ENCODE measurements at places on chromosomes 2 and 18.

DNA sequence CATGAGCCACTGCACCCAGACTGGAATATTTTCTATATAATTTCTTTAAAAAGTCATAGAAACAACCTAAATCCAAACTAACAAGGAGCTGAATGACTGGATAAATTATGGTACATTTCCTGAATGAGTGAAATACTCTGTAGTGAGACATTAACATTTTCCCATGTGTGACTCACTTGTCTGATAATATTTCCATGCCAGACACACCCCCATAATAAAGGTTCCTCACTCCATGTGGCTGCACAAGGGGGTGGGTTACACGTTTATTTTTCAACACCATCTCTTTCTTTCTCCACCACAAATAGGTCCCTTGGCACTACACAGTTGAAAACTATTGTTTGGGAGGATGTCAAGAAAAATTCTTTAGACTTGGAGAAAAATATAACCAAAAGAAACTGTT is 266.3 kb upstream of the LYPD1 start:
- DNase-seq: no peak

GRCh38 chr2:160538559-160539355 is 45.1 kb upstream of the RBMS1 start:
- DNase-seq: no peak

- no peak for DNase-seq
Observed at GRCh38 chr2:235390816-235391194, 103.0 kb upstream of the AGAP1 start.

DNA sequence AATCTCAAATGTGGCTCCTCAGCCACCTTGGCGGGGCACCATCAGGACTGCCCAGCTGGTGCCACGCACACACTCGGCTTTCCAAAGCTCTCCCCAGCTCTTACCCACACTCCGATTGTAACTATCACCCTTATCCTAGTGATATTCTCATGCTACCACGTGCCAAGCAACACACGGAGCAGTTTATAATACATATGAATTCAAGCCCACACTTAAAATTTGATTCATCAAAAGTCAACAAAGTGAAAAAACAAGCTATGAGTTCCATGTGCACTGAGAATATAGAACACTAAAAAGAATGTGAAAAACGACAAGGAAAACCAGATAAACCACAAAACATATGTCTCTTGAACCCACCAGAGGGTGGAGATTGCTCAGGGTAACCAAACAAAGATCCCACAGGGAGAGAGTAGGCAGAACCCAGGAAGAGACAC is 31.6 kb downstream of the LONRF2 start:
- no peak for DNase-seq

GRCh38 chr2:241302759-241303651 is 12.5 kb downstream of the HDLBP start:
- DNase-seq: no peak

DNA sequence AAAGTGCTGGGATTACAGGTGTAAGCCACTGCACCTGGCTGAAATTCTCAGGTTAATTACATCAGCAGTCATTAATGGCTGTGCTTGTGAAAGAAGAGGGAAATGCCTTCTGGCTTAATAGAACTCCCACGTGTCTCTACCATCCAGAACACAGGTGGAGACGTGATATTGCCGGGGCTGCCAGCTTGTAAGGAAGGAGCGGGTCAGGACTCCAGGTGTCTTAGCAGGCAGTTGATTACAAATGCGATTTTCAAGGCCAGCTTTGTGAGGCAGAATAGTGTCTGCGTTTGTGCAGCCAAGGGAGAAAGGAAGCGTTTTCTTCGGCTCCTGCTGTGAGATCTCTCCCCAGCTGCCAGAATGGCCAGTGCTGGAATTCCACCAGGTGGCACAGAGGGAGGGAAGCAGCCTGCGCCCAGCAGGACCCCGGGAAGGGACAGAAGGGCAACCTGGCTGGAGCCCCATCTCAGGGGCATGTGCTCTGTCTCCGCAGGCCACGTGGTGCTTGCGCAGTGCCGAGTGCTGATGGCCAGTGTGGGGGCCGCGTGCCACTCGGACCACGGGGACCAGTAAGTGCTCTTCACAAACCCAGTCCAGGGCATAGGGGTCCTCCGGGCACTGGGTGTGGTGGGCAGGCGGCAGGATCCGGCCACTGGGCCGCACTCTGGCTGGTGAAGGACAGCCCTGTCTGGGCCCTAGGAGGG is 3.7 kb upstream of the ESPNL start:
- no peak for DNase-seq

DNA sequence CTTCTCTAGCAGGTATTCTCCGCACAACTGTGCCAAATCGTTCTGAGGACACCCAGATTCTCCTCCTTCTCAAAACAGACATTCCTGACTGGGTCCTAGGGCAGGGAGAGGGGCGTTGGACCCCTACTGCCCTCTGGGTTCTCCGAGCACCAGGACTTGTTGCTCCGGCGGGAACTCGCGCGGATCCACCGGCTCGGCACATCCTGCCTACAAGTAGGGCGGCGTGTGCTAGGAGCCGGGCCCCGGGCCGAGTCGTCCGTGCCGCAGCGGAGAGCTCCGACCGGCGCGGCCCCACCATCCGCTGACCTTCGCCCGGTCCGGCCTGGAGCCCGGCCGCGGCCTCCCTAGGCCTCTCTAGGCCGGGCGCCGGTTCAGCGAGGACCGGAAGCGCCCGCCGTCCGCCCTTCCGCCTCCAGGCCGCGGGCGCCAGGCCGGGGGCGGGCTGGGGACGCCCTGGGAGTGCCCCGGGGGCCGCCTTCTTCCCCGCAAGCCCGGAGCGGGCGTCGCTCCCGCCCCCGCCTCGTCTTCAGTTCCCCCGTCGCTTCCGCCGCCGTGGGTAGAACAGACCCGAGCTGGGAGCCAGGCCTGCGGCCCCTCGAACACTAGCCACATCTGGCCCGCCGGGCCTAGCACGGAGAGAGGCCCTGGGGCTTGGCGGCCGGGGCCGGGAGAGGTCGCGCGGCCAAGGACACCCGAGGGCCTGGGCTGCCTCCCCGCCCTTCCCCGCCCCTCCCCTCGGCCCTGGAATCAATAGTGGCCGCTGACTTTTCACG is 7.6 kb upstream of the ONECUT2 start:
- DNase-seq: no peak

- DNase-seq: no peak
Observed at GRCh38 chr2:183248866-183249567, 124.8 kb downstream of the NUP35 start.

- DNase-seq: no peak
Observed at GRCh38 chr2:70904371-70905216, 31.1 kb upstream of the ATP6V1B1 start.

DNA sequence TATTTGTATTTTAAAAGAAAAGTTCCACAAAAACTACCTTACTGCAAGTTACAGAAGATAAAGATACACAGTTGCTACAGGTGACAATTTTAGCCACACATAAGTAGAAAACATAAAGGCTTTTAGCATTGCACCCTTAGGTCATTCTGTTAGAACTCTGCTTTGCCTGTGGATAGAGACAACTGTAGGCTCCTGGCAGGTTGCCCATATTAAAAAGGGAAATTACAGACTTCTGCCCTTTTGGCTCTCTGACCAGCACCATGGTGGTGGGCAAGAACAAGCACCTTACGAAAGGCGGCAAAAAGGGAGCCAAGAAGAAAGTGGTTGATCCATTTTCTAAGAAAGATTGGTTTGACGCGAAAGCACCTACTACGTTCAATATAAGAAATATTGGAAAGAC is 223.3 kb downstream of the MC4R start:
- DNase-seq: no peak

DNA sequence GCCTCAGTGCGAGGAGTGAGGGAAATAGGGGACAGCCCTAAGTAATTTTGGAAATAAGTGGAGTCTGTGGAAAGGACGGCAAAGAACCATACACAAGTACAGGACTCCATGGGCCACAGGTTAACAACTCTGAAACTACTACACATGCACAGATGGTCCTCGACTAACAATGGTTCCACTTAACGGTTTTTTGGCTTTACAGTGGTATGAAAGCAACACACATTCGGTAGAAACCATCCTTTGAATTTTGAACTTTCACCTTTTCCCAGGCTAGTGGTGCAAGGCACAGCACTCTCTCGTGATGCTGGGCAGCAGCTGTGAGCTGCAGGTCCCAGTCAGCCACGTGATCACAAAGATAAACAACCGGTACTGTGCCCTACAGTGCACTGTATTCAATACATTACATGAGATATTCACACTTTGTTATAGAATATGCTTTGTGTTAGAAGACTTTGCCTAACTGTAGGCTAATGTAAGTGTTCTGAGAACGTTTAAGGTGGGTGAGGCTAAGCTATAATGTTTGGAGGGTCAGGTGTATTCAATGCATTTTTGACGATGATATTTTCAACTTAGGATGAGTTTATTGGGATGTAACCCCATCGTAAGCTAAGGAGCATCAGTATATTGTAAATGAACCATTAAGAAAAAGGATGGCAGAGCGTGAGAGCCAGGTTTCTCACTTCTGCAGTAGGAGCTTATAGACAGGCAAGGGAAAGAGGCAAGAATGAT is 44.6 kb downstream of the TBC1D8 start:
- no peak for DNase-seq

DNA sequence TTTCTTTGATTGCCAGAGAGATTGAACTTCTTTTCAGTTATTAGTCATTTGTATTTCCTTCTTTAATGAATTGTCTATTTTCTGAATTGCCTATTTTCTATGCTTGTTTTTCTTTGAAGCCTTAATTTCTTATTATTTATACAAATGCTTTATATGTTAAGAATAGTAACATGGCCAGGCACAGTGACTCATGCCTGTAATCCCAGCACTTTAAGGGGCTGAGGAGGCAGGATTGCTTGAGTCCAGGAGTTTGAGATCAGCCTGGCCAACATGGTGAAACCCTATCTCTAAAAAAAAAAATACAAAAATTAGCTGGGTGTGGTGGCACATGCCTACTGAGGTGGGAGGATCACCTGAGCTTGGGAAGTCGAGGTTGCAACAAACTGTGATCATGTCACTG is 4.7 kb upstream of the RAB11FIP5 start:
- no peak for DNase-seq

GRCh38 chr2:204743393-204743960 is 198.2 kb downstream of the PARD3B start:
- no peak for DNase-seq

DNA sequence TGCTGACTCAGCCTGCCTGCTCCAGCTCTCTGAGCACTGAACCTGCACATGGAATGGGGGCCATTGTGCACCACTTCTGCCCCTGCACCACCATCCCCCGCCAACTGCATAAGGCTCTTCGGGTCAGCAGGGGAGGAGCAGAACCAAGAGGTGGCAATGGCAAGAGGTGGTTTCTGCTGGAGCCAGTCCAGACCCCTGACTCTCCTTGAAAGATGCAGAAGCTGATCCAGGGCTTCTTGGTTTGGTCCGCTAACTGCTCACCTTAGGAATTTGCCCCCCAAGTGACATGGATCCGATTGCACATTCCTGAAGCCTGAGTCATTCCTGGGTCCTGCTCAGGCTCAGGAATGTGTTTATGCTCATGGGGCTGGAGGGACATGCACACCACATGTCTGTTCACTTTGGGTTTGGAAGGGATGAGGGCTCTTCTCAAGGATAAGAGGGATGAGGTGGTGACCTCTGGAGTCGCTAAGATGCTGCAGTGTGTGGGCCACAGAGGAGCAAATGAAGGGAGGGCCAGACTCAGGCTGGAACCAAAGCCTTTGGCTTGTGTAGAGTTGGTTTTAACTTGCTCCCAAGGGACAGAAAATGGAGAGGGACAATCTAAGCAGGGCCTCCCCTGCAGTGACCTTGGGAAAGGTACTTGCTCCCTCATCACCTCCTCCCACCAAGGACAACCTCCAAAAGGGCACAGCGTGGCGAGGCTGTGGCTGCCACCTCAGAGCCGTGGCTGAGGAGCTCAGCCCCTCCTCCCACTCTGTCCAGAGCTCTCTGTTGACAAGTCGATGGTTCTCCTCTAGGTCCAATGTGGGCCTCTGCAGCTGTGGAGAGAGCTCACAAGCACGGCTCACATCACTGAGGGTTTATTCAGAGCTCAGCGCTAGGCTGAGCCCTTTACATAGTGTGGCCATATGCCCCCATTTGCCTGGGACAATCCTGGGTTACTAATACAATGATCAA is 66.2 kb downstream of the HS1BP3 start:
- DNase-seq: no peak

- DNase-seq: no peak
Observed at GRCh38 chr2:150276737-150277136, 210.7 kb downstream of the RND3 start.

DNA sequence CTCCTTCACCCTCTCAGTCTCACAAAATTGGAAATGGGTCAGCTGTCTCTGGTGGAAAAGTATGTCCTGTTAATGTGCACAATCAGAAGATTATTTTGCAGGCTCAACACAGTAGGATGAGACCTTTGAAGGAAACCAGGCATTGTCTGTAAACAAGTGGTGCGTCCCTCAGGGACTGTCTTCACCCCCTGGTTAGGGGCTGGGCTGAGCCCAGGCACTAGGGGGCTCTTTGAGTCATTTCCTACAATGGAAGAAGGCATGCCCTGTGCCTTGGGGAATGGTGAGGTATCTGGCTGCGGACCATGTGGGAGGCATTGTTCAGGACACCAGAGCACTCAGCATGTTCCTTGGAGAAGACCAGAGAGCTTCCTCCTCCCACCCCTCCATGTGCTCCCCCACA is 26.8 kb downstream of the PKDCC start:
- no peak for DNase-seq

DNA sequence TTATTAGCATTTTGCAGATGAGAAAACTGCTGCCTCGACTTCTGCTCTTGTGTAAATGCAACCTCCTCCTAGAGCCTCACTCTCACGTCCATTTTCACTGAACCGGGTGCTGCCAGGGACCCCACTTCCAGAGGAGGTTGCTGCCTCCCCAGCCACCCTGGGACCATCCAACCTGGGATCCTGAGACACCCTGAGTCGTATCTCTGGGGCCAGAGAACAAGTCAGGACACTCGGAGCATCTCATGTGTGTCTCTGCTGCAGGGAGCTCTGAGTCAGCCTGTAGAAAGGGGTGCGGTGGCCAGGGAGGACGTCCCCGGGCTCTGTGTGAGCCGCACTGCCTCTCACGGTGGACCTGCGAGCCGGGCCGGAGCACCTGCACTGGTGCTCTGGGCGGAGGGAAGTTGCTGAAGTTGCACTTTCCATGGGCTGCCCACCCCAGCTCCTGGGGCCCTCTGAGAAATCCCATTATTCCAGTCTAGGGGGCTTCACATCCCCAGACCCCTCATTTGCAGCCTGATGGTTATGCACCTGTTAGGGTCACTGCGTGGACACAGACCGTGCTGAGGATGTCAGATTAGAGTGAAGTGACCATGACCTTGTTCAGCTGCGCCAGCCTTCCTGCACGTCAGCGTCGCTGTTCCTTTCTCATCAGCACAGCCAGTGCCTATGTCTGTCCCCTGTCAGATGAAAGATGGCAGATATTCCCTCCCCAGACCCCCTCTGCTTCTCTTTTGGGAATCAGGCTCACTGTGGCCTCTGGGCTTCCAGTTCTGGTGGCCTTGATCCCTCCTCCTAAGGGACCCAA is 230.4 kb downstream of the KLHL29 start:
- DNase-seq: no peak

- no peak for DNase-seq
Observed at GRCh38 chr2:24362253-24362652, 1.9 kb upstream of the ITSN2 start.

DNA sequence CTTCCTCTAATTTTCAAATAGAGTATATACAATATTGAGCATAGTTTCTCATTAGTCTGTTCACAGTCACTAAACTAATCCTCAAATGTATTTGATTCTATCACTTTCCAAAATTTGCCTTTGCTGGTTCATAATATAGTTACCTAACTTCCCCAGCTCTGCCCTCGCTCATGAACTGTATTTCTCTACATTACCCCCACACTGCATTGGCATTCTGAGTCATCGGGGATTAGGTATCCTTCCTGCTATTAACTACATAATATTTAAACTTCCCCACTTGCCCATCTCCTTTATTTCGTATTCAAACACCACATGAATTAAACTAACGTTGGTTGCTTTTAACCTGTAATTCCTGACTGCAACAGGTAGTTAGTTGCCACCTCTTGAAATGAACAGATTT is 14.8 kb upstream of the CLASP1 start:
- DNase-seq: no peak
